Ascending aorta (tissue), 2 donors: ENCODE measurements at places on chromosomes 13 and 19.

- no peak for DNase-seq
Observed at GRCh38 chr13:33392794-33393405, 107.3 kb upstream of the STARD13 start.

- DNase-seq = peak; percentile 45
Observed at GRCh38 chr13:111395511-111396393, 75.3 kb downstream of the TEX29 start.

- no peak for DNase-seq
Observed at GRCh38 chr13:24127116-24127631, 33.3 kb upstream of the SPATA13 start.

DNA sequence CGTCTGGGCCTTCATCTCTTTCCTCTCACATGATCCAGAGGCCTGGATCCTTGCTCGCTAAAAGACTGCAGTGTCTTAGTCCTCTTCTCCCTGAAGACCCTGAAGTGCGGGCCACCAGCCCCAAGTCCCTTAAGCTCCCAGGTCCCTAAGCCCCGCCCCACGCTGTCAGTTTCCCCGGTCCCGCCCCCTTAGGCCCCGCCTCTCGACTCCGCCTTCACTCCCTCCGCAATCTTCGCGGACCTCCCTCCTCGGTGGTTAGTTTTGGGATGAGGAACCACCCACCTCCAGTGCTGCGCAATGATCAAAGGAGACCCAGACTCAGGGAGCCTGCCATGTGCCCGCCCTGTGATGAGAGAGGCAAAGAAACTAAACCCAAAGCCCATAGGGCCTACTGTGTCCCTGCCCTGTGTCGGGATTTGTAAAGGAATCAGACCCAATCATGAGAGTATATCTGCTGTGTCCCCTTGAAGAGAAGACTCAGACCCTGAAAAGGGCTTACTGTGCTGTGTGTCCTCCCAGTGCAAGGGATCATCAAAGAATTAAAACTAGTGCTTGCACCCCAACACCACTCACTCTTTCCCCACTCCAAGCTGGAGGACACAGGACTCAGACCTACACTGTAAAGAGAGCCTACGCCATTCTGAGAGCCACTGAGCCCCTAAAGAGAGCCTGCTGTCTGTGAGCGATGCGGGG, 3.0 kb upstream of the COX6B1 start:
- DNase-seq = peak; percentile 32

DNA sequence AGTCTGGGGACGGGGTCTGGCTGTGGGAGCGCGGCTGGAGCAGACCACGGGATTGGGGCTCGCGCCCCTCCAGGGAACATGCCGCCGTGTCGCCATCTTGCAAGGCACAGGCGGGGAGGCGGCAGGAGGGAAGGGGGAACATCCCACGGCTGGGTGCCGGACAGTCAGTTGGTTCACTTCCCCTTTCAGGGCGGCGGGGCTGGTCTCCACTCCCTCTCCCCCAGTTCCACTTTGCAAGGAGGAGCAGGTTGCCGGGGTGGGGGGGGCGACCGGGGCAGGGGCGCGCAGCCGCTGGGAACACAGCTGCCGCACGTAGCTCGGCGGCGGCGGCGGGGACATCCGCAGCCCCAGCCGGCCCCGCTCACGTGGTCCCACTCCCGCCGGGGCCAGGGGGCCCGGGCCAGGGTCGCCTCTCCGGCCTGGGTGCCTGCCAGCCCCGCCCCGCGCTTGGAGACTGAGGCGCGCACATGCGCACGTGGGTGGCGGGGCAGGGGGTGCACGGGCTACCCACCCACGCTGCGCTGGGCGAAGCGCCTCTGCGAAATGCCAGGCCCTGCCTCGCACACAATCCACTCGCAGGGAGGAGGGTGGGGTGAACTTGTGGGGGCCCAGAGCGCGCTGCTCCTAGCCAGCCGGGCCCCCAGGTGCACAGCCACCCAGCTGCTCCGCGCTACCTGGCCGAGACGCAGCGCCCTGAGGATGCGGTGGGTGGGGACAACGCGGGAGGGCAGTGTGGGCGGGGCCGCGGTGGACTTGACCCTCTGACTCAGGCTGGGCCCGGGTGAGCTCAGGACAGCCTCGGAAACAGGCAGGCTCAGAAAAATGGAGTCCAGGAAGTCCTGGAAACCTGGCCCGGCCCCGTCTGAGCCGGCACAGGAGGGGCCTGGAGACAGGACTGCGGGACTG, 6.4 kb downstream of the KLF16 start:
- DNase-seq = peak; percentile 89

DNA sequence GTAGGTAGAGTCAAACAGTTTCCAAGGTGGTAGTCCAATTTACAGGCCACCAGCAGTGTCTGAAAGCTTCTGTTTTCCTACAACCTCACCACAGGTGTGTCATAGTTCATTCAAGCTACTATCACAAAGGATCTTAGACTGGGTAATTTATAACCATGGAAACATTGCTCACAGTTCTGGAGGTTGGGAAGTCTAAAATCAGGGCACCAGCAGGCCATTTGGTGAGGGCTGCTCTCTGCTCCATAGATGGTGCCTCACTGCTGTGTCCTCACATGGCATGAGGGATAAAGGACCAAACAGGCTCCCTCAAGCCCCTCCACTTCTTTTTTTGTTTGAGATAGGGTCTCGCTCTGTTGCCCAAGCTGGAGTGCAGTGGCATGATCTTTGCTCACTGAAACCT, 60.6 kb downstream of the ING1 start:
- no peak for DNase-seq

DNA sequence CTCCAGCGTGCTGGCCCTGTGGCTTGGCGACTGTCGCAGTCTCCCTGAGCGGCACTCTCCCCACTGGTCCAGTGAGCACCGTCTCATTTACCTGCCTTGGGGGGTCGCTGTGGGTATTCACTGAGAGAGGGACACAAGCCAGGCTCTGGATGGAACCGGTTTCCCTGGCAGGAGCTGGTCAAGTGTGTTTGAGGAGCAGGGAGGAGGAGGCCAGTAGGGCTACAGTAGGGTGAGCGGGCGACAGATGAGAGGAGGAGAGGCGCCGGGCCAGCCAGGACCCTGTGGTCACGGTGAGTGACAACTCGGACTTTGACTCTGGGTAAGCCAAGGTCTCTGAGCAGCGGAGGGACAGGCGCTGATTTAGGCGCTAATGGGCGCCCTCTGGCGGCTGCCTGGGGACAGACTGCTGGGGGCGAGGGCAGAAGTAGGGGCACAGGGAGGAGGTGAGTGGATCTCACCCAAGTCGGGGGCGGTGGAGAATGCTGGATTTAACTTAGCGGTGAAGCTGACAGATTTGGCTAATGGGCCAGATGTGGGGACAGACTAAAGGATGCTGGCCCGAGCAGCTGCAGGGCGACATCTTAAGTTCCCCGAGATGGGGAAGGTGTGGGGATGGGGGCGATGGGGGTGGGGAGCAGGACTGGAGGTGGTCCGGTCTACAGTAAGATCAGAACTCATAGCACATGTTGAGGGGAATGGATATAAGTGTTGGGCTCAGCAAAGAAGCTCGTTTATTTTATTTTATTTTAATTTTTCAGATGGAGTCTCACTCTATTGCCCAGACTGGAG, 4.7 kb upstream of the PRMT1 start:
- no peak for DNase-seq

GRCh38 chr19:10503002-10503789, at the start of gene KEAP1:
KEAP1 (minus strand) TSS chr19:10503356; CDS start chr19:10500033, 3,323 bp downstream.
- no peak for DNase-seq

- DNase-seq = no peak
Observed at GRCh38 chr13:33787051-33787591, 30.8 kb upstream of the RFC3 start.

- DNase-seq = no peak
Observed at GRCh38 chr19:34664870-34665269, 12.1 kb downstream of the SCGB2B2 start.

GRCh38 chr19:16467581-16467980, 4.2 kb downstream of the EPS15L1 start:
- DNase-seq = no peak

GRCh38 chr13:111511805-111512504, 191.5 kb downstream of the TEX29 start:
- no peak for DNase-seq

- DNase-seq = peak; percentile 71
Observed at GRCh38 chr19:17553256-17553655, 2.2 kb upstream of the COLGALT1 start.

- no peak for DNase-seq
Observed at GRCh38 chr13:50235604-50236342, 220.5 kb downstream of the KCNRG start.

GRCh38 chr19:39684267-39684666, 20.0 kb upstream of the LGALS14 start:
- no peak for DNase-seq

DNA sequence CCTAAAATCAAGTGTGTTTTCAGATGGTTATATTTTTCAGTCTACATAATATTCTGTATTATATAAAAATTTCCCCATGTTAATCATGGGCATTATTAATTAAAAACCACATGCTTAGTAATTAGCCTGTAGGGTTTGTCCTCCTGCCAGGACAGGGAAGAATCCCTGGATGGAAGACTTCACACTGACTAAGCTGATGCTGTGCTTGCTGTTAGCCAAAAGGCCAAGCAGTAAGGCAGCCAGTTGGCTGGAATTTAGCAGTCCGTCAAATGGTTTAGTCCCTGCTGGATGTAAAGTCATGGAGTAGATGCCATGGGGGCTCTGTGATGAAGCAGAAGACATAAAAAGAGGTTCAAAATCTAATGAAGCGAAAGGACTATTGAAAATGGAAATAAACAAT, 168.0 kb upstream of the OBI1 start:
- no peak for DNase-seq

DNA sequence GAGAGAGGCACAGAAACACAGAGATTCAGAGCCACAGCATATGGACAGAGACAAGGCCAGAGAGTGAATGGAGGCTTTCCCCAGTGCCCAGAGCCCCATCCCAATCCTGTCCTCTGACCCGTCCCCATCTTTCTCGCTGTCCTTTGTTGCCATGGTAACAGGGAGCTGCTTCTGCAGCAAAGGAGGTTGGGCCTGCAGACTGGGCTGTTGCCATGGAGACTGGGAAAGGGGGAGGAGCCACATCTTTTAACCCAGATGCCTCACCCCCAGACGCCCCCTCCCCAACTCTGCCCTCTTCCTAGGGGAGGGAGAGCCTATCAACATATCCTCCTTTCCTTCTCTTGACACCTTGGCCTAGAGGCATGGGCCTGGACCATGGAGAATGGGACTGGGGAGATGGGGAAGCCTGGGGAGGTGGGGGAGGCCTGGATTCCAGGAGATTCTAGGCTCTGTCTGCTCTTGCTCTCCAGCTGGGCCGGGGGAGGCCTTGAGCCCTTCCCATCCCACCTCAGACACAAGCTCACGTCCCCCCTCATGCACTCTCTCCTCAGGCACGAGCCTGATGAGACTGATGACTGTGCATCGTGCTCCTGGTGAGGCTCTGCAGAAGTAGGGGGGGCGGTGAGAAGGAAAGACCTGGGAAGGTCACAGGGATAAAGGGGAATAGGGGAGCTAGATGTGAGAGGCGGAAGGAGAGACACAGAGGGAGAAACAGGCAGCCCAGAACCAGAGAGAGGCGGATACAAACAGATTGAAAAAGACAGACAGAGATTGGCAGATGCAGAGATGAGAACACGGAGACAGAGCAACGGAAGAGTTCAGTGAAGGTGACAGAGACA, 2.1 kb upstream of the ATP1A3 start:
- DNase-seq = no peak

DNA sequence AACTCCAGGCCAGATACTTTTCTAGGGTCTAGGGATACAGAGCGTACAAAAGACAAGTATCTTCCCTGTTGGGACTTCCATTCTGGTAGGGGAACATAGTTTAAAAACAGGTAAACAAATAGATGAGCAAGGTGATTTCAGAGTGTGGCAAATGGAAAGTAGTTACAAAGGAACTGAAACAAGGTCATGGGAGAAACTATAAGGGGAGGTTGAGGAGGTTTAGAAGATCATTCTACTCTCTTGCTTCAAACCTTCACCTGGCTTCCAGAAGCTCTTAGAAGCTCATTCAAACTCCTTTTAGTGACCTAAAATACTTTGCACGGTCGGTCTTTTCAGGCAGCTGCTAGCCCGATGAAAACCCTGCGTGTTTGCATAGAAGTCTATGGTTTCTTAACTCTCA, 9.1 kb downstream of the FFAR2 start:
- no peak for DNase-seq

GRCh38 chr13:95496485-95496884, 56.0 kb upstream of the CLDN10 start:
- DNase-seq = no peak

DNA sequence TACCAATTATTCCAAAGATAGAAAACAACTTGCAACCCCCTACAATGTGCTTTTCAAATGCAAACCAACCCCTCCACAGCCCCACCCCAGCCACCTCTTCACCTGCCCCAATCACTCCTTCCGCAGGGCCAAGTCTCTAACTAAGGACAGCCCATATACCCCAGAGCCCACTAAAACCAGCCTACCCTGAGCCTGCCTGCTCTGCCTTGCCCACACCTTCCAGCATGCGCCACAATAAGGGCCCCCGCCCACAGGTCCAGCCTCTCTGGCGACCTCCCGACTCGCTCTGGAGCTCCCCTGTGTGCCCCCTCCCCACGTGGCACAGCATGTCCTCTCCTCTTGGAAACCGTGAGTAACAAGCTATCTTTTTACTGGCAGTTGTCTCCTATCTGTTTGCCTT, 42.8 kb upstream of the MEDAG start:
- DNase-seq = no peak

DNA sequence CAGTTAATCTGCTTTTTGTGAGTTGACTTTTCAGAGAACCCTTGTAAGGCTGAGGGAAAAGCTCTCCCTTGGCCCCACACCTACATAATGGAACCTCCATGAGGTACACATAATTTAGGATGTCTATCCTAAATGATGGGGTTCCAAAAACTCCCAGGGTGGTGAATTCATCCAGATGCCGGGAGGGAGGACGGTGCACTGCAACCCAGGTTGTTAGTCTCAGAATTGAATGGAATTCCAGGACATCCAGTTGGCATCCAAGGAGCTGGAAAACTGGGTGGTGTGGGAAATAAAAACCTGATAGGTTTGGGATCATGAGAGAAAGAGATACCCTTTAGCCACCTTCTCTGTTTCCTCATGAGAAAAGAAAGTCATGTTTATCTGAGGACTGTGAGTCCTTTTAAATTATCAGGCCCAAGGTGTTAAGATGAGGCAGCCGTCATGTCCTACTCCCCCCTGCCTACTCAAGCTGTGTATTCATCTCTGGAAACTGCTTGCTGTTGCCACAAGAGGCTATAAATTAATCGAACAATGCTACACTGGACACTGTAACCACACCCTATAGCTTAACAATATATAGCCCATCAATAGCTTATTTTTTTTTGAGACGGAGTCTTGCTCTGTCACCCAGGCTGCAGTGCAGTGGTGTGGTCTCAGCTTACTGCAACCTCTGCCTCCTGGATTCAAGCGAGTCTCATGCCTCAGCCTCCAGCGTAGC, 49.5 kb downstream of the C13orf46 start:
- DNase-seq = no peak
